ENCODE measurements at places on chromosomes 5 and 9.

DNA sequence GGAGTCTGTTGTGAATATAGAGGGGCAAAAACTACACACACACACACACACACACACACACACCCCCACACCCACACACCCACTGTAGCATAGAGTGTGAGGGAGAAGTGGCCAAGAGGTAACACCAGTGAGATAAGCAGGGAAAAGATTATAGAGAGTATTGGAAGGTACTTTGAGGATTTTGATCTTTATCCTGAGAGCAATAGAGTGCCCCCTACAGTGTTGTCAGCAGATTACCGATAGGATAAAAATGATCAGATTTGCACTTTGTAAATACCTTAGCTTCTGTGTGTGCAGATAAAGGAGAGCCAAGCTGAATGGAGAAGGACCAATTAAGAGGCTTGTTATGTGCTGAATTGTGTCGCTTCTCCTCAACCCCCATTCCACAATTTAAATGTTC is 32.3 kb downstream of the ERCC6L2 start:
- no peak for DNase-seq

- no peak for DNase-seq
Measured at GRCh38 chr9:33375238-33375840, 27.0 kb downstream of the AQP7 start.

GRCh38 chr5:169918228-169918627 is 62.1 kb downstream of the INSYN2B start:
- DNase-seq, result no peak

DNA sequence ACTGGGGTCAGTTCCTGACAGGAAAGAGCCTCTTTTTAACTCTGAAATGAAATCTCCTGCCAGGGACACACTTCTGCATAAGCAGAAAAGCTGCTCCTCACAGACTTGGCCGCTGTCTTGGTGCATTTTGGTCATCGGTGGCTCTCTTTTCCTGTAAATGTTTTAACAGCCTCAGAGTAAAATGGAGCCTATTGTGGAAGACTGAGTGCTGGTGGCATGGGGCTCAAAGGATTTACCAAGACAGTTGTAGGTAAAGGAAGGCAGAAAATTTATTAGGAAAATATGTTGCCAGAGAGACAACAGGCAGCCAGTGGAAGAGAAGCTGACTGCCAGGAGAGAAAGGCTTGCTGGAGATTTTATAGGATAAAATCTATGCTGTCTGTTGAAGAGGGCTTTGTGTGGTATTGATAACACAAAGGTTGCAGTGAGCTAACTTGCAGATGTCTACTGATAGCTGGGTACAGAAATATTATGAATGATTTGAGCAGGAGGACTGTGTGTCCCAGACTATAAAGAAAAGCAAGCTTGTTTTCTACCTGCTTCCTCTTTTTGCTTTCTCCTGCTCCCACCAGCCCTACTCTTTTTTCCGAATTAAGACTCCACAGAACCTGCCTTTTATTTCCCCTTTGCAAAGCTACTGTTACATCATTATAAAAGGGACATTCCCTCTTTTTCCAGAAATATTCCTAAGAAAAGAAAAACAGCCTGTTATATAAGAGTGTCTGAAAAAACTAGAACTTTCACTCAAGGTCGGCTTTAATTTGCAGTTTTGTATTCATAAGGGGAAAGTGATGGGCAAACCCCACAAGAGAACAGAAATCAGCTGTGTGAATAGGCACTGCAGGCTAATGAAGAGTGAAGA is 27.9 kb upstream of the IFNA14 start:
- DNase-seq, result no peak

DNA sequence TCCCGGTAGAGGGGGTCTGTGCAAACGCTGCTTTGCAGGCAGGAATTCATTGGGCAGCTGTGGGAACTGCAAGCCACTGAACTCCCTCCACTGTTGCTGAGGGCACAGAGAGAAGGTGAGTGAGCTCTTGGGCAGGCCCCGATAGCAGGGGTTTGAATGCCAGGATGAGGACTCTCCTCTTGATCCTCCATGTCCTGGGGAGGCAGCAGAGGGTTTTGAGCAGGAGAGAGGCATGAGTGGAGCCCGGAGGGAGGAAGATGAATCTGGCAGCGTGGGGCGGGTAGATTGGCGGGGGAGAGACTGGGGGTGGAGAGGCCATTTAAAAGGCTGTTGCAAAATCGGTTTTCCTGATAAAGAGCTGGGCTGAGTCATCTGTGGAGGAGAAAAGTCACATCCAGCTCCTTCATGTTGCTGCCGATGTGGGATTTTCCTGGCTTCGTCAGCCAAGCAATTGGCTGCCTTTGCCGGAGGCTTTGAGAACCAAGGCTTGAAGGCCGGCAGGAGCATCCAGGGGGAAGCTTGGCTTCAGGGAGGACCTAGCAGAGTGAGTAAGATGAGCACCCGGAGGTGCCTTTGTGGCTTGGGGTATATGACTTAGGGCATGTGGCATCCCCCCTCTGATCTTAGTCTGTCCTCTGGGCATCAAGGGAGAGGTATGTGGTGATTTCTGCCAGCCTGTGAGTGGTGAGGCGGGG is at the start of gene SYNPO:
TSS of gene SYNPO (plus strand) at position 350 of the 695 bp plus-strand sequence. CDS start 7,616 bp downstream, outside the sequence.
- no peak for DNase-seq

DNA sequence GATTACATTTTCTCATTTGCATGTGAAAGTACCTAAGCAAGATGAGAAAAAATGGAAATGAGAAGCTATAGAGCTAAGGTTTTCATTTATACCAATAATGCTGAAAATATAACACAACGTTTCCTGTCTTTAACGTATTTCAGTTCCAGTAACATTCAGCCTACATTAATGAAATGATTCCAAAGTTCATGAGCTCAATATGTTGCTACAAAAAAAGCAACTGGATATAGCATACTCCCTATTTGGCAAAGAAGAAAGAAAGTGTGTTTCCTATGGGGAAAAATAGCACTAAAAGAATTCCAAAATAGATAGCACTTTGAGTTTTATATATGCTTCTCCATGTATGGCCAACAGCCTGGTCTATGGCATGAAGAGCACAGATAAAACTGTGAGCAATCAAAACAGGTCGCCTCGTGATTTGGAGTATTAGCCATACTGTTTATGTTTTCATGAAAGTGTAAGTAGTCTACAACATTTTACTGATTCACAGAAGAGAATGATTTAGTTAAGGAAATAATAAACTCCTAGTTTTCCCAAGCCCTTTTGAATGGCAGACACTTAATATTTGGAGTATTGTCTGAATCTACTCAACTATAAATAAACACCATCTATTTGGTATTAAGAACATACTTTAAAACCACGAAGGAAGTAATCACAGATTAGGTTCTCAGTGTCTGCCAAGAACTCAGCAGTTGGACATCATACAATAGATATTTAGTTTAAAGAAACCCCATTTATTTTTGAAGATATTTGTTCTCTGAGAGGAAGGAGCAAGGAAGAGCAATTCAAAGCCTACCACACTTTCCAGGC is 258.7 kb upstream of the RASA1 start:
- no peak for DNase-seq
